ENCODE measurements at places on chromosomes 6 and 20.

DNA sequence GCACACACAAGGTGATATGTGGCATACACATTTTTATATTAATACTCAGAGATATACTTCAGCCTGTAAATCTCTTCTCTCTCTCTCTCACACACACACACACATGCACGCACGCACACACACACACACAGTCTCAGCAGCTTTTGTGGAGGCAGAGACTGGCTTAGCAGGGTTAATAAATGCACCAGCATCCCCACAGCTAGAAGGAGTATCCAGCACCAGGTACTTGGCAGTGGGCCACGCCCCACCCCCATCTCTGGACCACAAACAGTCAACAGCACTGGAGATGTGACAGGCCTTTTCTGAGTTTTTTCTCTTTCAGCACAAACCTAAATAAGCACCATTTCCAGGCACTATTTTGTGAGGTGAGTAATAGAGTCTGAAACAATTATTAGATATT lies 47.3 kb upstream of the LRFN2 start:
- no peak for DNase-seq

DNA sequence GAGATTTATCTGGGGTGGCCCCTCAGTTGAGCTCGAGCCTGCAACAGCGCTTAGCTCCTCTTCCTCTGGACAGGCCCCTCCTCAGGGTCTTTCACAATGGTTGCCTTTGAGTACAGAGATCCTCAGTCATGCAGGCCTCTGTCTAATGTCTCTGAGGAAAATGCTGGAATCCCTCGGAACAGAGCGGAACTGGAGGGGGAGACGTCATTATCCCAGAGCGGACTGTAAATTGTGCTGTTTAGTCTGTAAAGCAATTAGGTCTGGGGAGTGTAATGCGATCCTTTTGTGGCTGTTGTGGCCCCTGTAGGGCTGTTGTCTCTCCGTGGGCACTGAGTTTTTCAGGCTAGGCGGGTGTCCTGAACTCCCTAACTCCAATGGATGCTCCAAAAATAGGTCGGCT lies 15.0 kb upstream of the DAAM2 start:
- DNase-seq: no peak

DNA sequence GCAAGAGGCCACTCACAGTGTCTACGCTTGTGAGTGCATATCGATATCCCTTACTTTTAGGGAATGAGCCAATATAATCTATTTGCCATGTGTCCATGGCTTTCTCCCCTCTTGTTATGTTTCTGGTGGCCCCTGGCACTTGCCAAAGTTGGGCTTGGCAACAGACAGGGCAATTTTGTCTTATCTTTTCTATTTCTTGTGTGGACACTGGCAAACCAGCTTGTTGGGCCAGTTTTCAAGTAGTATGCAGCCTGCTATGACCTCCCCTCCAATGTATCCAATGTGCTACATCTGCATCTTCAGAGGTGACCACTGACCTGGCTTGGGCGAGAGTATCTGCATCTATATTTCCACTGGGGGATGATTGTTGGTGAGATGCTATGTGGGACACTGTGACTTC lies 29.2 kb downstream of the GSTA2 start:
- DNase-seq: no peak

GRCh38 chr20:16261733-16262273 lies 311.4 kb downstream of the KIF16B start:
- DNase-seq: no peak

GRCh38 chr6:10401632-10402223 lies 13.1 kb downstream of the TFAP2A start:
- DNase-seq: peak; percentile 41

DNA sequence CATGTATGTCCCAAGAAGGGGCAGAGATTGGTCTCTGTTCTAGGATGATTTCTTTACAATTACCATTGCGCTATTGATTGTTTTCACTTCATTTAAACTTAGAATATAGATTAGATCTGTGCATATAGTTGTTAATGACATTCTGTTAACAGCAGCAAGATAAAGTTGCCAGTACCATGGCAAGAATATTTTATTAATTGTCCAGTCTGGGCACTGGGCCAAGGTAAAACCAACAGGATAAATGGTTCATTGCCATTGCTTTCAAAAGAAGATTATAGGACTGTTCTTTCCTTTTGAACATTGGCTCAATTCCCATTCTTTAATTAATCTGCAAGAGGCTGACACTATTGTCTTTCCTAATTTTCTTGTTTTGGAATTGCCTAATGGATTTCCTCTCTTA lies 592.4 kb downstream of the RFPL4B start:
- no peak for DNase-seq

DNA sequence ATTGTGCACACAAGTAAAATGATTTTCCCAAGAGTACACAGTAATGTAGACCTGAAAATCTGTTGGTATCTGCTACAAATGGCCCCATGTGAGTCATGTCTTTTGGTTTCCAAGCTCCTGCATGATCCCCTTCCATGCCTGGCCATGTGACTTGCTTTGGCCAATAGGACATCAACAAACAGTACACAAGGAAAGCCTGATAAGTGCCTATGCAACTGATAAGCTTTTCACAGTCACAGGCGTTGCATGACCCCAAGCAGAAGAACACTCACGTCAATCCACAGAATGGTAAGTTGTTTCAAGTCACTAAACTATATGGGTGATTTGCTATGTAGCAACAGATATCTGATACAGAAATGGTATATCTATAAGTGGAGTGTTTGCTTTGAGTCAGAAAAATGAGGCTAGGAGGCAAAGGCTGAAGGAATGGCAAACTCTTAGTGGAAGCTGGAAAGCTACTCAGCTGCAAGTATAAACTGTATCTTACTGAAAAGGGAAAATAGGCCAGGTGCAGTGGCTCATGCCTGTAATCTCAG lies 160.1 kb upstream of the BEND3 start:
- peak; percentile 10 for DNase-seq

DNA sequence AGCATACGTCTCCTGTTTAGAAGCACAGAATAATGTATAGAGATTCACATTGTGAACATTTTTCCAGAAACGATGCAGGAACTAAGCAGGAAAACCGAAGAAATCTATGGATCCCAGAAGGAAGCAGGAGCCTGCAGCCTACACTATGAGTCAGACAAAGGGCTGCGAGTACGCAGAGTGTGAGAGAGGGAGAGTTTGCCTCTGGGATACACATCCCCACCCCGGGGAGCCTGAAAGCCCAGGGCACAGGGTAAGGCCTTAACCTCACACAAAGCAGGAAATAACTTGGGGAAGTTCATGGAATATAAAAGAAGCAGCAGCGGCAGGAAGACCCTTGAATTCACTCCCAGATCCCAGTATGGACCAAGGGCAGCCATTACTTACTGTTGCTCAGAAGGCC lies 842.1 kb upstream of the MANEA start:
- DNase-seq: no peak

GRCh38 chr6:73743556-73743955 lies 47.6 kb downstream of the CD109 start:
- peak; percentile 25 for DNase-seq

DNA sequence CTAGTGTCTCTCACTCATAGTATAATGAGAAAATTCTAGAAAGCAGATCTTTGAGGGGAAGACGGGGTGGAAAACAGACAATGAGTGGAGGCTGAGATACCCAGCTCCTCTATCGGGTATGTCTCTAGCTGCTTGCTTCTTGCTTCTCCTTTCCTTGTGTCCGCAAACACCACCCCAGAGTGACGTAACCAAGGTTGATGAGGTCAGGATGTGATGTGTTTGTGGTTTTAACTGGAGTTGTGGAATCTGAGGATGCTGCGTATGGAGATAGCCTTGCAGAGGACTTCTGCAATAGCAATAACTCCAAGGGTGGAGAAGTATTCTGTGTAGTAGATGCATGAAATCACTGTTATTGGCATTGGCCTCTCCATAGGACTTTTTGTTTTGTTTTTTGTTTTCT lies 132.7 kb upstream of the IFNGR1 start:
- DNase-seq: peak; percentile 15

DNA sequence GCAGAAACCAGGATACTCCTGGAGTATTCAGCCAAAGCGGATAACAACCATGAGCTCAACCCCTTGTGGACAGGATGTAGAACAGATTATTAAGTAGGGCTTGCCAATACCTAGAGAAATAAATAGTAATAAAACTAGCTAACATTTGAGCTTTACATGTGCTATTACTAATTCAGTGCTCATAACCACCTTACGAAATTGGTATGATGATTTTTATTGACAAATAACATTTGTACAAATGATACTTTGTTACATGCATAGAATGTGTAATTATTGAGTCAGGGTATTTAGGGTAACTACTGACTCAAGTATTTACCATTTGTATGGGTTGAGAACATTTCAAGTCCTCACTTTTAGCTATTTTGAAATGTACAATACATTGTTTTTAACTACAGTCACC lies 287.9 kb downstream of the CDC5L start:
- no peak for DNase-seq

GRCh38 chr20:43572891-43573290 lies 14.1 kb downstream of the SGK2 start:
- no peak for DNase-seq

DNA sequence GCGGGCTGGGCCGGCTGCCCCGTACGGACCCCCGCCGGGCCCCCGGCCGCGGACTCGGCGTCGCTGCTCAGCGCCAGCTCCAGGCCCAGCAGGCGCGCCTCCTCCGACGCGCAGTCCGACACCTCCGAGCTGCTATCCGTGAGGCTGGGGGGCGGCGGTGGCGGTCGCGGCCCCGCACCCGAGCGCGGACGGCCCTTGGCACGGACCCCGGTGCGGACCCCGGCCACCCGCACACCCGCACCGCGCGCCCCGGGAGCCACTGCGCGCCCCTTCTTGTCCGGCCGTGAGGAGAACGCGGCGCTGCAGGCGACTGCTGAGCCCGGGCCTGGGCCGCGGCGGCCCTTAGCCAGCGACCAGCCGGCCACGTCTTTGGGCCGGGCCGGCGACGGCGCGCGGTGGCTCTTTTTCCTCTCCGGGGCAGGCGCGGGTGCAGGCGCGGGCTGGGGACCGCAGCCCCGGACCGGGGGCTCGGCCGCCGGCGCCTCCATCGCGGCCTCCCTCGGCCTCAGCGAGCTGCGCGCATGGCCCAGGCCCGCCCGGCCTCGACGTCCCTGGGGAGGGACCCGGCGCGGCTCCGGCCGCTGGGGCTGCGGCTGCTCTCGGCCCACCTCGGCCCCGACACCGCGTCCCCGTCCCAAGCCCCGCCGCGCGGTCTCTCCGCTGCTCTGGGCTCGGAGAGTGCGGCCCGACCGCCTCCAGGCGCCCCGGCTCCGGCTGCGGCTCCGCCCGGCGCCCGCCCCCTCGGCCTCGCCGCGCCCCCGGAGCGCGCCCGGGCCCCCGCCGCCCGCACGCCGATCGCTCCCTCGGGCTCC lies 12.9 kb upstream of the TLDC2 start:
- peak; percentile 25 for DNase-seq

- DNase-seq: no peak
These were observed 1.2 kb downstream of the SNTA1 start for GRCh38 chr20:33442136-33443005.

- DNase-seq: no peak
These were observed 72.0 kb downstream of the SOX4 start for GRCh38 chr6:21665392-21666200.

DNA sequence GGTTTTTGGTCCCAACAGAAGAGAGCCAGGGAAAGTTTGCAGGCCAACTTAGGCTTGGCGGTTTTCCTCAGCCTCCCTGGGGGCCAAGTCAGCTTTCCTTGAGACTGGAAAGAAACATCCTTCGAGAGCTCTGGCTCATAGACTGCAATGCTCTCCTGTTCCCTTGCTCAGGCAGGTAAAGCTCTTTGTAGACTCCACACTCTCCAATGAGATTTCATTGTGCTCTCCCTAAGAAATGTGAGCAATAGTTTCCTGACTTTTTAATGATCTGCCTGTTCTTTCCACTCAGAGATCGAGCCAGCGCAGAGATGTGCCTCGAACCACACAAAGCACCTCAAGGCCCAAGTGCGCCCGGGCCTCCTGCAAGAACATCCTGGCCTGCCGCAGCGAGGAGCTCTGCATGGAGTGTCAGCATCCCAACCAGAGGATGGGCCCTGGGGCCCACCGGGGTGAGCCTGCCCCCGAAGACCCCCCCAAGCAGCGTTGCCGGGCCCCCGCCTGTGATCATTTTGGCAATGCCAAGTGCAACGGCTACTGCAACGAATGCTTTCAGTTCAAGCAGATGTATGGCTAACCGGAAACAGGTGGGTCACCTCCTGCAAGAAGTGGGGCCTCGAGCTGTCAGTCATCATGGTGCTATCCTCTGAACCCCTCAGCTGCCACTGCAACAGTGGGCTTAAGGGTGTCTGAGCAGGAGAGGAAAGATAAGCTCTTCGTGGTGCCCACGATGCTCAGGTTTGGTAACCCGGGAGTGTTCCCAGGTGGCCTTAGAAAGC lies 13.9 kb downstream of the TNFAIP3 start:
- DNase-seq: no peak

- DNase-seq: peak; percentile 11
These were observed 672 bp downstream of the CARMIL1 start for GRCh38 chr6:25279748-25280343.

DNA sequence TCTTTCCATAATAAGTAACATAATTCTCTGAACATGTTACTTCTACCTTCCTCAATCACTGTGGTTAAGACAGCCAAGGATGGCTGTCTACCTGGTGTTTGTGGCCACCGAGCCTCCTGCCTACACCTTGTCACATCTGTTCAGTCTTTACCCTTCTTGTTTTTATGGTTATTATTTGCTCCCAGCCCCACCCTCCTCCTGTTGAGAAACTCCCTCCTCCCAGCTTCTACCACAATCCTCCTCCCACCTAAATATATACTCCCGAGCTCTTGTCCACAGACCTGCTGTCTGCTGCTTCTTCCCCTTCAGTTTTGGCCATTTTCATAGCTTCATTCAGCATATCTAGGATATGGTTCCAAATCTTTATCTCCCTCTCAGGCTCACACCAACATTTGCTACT lies 35.7 kb upstream of the GABRR1 start:
- DNase-seq: no peak

DNA sequence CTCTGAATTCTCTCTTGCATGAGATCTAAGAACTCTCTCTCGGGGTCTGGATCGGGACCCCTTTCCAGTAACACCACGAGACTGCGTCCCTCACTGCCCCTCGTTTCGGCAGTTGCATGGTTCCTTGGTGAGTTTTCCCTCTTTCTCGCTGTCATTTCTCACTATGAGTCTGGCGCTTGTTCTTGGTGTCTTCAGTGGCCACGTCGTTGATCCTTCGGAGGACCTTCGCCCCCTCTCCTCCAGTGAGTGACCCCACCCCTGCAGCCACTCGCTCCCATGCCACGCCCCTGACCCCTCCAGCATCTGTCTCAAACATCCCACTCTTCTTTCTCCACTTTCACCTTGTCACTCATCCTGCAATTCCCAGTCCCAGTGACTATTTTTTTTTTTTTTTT lies 23.0 kb downstream of the SYNJ2 start:
- DNase-seq: no peak

DNA sequence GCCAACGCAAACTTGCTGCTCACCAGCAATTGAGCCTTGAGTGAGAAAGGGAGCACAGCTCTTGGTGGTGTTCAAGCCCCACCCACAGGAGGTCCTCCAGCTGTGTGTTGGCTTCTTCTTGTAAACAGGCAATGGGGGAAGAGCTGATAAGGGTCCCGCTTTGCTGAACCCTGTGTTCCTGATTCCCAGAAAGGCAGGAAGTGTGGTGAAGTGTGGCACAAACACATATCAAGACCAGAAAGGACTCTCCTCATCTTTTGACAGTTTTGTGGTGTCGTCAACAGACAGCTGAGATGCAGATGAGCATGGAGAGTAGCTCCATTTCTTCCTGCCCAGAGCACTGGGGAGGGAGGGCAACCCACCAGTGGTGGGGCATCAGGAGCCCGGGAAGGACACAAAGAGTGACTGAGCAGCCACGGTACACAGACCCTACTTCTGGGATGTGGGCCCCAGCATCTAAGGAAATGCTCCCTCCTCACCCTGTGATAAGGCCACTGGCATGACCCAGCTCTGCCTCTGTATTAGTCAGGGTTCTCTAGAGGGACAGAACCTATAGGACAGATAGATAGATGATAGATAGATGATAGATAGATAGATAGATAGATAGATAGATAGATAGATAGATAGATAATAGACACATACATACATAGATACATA lies 188.9 kb upstream of the TAB2 start:
- no peak for DNase-seq
